ENCODE measurements at places on chromosomes 1 and 21.

GRCh38 chr1:31586376-31587327 lies 10.3 kb downstream of the TINAGL1 start:
- no peak for DNase-seq

- no peak for DNase-seq
Observed at GRCh38 chr21:41866274-41866809, 12.8 kb downstream of the PRDM15 start.

DNA sequence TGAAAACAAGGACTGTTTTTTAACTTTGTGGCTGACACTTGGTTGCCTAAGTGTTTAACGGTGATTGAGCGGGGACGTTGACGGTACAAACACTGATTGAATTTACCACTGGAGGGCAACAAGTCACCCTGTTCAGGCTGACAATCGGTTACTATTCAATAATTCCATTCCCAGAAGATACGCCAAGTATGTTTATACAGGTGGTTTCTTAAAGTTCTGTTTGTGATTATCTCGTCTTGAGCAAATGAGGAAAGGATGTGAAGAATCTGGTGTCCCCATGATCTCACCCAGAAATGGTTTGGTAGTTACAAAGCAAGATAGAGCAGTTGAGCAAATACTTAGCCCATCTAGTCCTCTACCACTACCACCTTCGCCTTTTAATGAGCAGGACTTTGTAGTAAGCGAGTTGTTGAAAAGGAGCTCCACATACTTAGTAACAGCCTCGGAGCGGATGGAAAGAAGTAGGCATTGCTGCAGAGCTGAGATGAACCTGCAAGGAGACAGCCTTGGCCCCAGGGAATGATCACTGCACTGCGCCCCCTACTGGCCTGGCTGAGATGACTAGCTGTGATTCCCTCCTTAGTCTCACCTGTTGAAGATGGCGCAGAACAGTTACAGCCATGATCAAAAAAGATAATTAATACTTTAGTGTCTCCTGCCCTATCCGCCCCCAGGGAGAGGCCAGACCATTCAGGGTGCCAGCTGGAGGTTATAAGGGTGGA lies 36.3 kb downstream of the IFNAR1 start:
- peak; percentile 62 for DNase-seq

DNA sequence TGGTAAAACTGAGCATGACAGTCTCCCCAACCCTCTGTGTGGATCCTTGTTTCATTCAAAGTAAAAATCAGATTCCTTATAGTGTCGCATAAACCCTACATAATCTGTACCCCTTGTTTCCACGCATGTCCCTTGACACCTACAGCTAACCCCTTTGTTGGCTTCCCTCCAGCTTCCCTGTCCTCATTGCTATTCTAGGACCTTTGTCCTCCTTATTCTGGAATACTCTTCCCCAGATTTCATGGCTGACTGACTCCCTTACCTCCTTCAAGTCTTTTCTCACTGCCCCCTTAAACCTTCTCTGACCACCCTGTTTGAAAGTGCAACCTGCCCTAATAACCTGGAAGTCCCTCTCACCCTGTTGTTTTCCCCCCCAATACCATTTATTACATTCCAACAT lies 4.0 kb downstream of the RNF11 start:
- DNase-seq, result no peak

GRCh38 chr1:155083865-155084721 lies 5.5 kb downstream of the EFNA3 start:
- no peak for DNase-seq

GRCh38 chr1:66618390-66618789 lies 84.4 kb downstream of the SGIP1 start:
- DNase-seq, result no peak

GRCh38 chr1:169745015-169745861 lies 11.4 kb upstream of the SELE start:
- no peak for DNase-seq

GRCh38 chr1:203331224-203331623 lies 19.7 kb downstream of the FMOD start:
- DNase-seq, result no peak

DNA sequence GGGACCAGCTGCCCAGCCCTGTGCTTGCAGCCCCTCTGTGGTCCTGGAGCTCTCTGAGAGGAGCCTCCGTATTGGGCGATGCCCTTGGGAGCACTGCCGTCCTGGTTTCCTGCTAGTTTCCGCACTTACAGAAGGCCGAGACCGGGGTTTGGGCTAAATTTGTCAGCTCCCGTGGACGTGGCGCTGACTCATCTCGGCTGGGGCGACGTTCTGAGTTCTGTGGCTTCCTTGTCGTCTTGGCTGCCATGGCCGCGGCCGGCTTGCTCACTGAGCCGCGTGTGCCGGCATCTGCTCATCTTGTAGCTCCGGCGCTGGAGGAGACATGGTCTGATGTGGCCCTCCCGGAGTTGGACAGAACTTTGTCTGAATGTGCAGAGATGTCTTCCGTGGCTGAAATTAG lies 64.9 kb downstream of the PCNT start:
- no peak for DNase-seq

DNA sequence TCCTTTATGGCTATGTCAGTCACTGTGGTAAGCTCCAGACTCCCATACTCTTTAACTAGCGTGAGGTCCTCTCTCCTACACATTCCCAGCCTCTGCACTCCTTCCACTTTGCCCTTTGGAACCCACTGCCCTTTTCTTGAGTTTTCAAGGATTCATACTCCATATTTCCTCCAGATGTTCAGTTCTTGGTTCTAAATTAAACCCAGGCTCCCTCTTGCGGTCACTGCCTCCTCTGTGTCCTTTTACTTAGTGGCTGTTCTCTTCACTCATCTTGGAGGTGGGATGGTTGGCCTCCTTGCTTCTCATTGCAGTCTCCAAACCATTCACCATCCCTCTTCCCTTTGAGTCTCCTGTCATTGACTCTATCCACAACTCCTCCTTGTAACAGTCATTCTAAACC lies 208.1 kb downstream of the TGFB2 start:
- no peak for DNase-seq
